Hepatic stellate cell (primary cell): ENCODE measurements at places on chromosomes 12 and 14.
A peak's percentile ranks its signal among the peaks of the same experiment; 100 is the strongest.

DNA sequence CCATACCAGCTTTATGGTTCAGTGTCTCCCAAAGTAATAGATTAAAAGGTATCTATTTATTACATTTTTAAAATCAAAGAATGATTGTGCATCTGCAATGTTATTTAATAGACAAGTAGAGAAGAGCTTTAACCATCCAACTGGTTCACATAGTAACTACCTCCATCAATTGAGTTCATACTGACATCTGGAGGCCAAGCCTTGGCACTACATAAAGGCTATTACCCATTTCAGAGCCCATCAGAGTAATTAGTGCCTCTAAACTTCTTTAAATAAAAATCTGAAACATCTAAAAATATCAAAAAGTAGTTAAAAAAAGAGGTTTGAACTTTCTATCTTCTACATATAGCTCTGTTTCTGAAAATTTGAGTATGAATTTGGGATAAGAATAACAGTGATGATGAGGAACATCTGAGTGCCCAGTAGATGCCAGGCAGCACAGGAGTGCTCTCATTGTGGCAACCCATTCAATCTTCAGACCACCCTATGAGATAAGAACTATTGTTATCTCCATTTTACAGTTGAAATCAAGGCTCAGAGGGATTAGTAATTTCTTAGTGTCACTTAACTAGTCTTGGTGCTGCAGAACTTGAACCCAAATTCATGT is 132.9 kb upstream of the DAAM1 start:
- DNase-seq, result peak; percentile 61

GRCh38 chr14:64158608-64159007 is 135.6 kb downstream of the ESR2 start:
- no peak for DNase-seq

GRCh38 chr14:30763891-30764290 is 110.5 kb upstream of the COCH start:
- DNase-seq, result no peak

DNA sequence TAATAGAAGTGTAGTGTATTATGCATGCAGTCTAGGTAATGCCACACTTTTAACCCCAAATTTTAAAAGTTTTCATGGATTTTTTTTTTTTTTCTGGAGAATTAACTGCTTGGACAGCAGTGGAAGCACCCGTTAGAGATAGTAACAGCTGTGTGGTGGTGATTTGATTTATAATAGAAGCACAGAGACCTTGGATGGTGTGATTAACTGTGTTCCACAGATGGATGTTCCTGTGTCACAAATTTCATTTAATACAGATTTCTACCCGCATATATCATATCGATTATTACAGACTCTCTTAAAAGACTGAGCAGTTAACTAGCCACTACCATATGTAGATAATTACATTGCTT is 47.0 kb downstream of the IFT81 start:
- DNase-seq, result no peak

- DNase-seq, result no peak
These were observed 46.9 kb upstream of the SLC16A7 start for GRCh38 chr12:59548930-59549329.

- no peak for DNase-seq
These were observed 102.9 kb upstream of the ABCD2 start for GRCh38 chr12:39722504-39722903.

DNA sequence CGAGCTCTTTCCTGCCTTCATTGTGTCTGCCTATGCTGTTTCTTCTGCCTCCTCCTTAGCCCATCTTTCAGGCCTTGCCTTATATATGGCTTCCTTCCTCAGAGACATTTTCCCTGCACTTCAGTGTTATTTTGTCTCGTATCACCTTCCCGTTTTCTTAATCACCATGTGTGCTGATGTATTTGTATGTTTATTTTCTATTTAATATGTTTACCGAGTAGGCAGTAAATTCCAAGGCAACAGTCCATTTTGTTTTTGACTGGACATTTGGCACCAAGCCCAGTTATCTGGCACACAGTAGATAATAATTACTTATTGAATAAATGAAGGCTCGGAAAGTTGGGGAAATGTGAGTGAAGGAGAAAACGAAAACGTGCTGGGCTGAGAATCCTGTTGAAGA is 4.6 kb upstream of the POU6F1 start:
- no peak for DNase-seq

DNA sequence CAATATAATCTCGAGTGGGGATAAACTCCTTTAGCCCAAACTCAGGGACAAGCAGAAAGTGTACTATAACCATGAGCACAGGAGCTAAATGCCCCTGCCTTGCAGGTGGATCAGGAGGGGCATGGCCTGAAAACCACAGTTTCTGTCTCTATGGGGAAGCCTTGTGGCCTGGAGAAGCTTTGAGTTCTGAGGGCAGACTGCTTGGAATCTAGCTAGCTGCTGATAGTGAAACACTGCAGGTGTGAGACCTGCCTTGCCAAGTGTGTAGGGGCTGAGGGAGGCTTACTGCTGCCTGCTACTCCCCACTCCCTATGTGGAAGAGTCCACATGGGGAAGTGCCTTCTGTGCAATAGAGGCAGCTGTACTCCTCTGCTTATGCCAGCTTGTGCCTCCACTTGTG is 352.3 kb upstream of the OR4E1 start:
- DNase-seq, result no peak

- no peak for DNase-seq
These were observed 52.5 kb downstream of the SSPN start for GRCh38 chr12:26247873-26248272.

GRCh38 chr14:104869669-104870367 is 4.8 kb downstream of the CEP170B start:
- no peak for DNase-seq

GRCh38 chr14:30252783-30253674 is 305.9 kb upstream of the G2E3 start:
- DNase-seq, result no peak

DNA sequence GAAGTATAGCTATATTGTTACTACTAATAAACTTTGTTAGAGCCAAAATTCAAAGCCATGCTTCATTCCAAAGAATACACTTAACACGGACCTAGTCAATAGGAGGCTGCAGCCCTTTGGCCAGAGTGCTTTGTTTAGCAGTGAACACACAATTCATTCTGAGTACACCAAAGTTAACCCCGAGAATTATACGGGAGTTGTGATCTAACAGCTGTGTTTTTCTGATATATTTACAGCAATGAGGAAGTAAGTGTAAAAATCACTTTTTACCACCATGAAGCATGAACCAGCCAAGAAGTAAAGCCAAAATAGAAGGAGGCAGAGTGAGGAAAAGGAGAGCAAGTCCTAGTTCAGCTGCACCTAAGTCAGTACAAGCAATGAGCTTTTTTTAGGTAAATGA is 156.8 kb upstream of the PDE3A start:
- no peak for DNase-seq

GRCh38 chr12:112285600-112286401 is 96.4 kb downstream of the HECTD4 start:
- DNase-seq, result no peak

DNA sequence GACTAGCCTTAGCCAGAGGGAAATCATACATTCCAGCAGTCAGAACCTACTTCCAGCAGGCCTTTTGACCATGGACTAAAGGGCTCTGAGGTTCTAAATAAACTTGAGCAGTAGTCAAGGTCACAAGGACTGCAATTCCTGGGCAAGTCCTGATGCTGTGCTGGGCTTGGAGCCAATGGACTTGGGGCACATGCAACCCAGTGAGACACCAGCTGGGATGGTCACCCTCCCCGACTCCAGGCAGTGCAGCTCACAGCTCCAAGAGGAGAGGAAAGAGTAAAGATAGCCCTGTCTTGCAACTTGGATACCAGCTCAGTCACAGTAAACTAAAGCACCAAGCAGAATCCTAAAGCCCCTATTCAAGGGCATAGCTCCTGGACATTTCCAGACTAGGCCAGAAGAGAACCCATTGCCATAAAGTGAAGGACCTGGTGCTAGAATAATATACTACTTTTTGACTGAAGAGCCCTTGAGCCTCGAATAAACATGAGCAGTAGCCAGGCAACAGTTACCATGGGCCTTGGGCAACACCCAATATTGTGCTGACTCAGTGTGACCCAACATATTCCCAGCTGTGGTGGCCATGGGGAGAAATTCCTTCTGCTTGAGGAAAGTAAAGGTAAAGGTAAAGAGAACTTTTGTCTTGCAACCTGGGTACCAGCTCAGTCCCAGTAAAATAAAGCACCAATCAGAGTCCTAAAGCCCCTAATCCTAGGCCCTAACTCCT is 226.2 kb upstream of the CLEC14A start:
- no peak for DNase-seq

DNA sequence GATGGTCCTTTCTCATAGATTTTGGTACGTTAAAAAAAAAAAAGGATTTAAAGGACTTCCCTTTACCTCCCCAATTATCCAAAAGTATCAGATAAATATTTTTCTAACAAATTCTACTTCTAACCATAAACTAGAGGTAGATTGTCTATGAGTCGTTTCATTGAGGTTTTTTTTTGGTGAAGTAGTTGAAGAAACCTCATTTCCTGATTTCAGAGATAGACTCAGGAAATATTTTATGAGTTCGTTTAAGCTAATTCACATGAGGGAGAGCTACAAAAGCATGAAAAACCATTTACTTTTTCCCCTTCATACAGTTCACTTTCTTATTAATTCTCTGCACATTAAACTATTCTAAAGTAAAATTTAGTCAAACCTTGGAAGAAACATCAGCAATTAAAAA is 112.5 kb downstream of the RALGAPA1 start:
- DNase-seq, result no peak

GRCh38 chr14:71163050-71163841 is 256.0 kb downstream of the PCNX1 start:
- DNase-seq, result no peak

GRCh38 chr14:90087433-90087832 is 25.6 kb downstream of the KCNK13 start:
- DNase-seq, result no peak

GRCh38 chr12:91176358-91176757 is 6.3 kb downstream of the DCN start:
- no peak for DNase-seq

DNA sequence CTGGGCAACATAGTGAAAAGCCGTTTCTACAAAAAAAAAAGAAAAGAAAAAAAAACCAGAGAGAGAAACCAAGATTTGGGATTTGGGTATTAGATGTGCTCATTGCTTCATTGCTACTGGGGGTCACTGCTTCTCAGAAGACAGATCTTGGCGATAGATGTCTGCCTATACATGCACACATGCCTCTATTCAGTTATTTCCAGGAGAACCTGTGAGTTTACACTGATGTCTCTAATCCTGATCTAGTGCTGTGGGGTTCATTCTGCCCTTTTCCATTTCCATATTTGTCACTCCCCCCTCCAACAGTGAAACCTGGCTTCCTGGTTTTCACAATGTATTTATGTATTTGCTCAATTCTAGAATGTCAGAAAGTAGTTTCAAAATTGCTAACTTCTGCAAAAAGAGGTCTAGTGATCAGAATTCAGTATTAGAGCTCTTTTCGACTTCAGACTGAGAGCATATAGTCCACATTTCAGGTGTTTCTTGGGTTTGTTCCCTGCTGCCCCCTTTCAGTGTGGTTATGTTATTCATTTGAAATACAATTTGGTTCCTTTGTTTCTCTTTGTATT is 111.0 kb downstream of the SLC25A47 start:
- DNase-seq, result no peak

- DNase-seq, result no peak
These were observed 939.1 kb downstream of the FSCB start for GRCh38 chr14:43568022-43568421.

DNA sequence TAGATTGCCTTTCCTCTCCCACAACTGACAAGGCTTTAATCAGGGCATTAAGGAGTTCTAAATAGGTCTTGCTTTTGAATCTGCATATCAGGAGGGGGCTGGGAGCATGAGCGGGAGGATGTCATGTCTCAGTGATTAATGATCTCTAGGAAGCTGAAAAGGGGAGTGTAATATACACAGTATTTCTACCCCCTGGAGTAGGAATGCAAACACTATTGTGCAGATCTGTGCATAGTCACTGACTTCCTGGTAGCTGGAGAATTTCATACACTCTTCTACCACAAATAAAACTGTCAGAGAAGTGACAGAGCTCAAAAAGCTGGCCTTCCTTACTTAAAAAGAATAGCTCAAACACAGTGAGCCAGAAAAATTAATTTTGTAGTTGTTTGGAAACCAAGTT is 65.8 kb downstream of the RIC8B start:
- peak; percentile 36 for DNase-seq

DNA sequence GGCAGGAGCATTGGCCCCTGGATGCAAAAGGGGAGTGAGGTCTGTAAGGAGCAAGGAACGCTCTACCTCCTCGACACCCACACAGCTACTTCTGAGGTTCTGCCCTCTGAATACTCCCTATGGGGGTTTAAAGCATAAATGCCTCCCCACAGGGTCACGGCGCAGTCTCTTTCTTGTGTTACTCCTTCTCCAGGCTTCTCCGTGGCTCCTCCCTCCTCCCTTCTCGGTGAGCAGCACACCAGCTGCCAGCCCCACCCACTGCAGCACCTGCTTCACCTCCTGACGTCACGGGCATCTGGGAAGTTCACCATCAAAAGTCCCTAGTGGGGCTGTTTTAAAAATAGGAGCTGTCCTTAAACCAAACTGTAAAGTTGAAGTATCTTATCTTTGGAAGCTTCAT is 67.3 kb downstream of the SPTB start:
- DNase-seq, result no peak
